NCI-H1436 (cell line): ENCODE measurements at places on chromosomes 3 and 15.

- DNase-seq: no peak
Observed at GRCh38 chr3:183818706-183819624, 6.4 kb downstream of the MAP6D1 start.

DNA sequence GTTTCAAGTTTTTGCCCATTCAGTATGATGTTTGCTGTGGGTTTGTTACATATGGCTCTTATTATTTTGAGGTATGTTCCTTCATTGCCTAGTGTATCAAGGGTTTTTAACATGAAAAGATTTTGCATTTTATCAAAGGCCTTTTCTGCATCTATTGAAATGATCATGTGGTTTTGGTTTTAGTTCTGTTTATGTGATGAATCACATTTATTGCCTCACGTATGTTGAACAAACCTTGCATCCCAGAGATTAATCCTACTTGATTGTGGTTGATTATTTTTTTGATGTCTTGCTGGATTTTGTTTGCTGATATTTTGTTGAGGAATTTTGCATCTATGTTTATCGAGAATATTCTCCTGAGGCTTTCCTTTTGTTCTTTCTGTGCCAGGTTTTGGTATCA is 39.4 kb downstream of the TMCO5A start:
- DNase-seq: no peak

DNA sequence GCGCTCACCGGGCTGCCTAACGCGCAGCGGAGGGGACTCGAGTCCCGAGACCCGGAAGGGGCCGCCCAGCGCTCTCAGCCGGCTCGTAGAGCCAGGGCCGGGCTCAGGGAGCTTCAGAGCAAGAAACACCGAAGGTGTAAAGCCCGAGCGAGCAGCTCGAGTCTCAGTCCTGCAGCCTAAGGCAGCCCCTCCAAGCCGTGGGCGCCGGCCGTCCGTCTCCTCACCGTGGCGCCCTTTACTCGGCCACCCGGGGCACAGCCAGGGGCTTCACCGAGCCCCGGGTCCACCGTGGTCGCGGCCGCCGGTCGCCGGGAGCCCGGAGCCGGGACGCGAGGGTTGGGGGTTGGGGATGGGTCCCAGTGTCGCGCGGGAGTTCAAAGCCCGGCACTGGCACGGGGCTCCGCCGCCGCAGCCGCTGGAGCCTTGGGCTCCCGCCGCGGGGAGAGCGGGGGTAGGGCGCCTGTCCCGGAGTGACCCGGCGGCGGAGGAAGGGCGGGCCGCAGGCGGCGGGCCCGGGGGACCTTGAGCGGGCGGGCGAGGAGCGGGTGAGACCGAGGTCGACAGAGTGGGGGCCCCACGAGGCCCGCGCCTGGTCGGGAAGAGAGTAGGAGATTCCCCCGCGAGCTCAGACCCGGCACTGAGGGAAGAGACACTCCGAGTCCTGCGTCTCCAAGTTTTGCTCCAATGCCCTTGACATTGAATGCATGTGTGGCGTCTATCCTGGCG is 26.9 kb upstream of the THRB start:
- DNase-seq: no peak

GRCh38 chr3:186057594-186057993 is 51.3 kb downstream of the ETV5 start:
- no peak for DNase-seq

DNA sequence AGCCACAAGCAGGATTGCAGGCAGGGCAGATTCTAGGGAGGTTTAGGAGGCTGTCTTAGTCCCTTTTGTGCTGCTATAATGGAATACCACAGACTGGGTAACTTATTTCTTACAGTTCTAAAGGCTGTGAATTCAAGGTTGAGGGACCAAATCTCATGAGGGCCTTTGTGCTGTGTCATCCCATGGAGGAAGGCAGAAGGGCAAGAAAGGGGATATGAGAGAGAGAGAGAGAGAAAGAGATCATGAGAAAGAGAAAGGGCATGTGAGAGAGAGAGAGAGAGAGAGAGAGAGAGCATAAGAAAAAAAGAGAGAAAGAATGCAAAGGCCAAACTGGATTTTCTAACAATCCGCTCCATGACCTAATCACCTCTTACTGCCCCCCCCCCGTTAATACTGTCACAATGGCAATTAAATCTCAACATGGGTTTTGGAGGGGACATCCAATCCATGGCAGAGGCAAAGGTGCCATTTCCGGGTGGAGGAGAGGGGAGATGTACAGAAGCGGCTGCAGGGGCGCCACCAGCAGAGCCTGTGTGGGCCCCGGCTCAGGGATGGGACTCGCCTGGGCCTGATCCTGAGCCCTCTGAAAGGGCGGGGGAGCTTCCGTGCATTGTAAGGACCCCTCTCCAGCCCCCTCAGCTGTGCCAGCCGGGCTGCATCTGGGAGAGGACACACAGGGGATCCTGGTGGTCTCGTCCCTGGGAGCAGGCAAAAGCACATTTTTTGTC is 20.5 kb downstream of the MRPS11 start:
- DNase-seq: no peak

GRCh38 chr3:187947927-187948682 is 202.8 kb upstream of the BCL6 start:
- DNase-seq: no peak

- DNase-seq: no peak
Observed at GRCh38 chr3:148790370-148790769, 37.2 kb upstream of the CPB1 start.

DNA sequence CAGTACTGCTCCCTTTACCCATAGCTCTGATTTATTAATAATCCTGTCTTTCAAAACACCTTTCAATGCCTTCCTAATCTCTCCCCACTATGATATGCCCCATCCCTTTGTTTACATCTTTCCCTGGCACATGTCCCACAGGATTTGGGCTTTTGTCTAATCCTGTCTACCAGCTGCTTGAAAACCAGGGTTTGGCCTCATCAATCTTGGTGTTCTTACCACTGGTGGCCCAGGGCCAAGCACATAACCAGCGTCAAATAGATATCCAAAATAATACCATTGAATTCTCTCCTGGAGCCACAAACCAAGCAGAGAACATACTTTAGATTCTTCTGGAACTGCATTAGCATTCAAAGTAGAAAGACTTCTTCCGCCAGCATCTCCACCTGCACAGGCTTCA is 104.8 kb upstream of the PPP2R3A start:
- no peak for DNase-seq

DNA sequence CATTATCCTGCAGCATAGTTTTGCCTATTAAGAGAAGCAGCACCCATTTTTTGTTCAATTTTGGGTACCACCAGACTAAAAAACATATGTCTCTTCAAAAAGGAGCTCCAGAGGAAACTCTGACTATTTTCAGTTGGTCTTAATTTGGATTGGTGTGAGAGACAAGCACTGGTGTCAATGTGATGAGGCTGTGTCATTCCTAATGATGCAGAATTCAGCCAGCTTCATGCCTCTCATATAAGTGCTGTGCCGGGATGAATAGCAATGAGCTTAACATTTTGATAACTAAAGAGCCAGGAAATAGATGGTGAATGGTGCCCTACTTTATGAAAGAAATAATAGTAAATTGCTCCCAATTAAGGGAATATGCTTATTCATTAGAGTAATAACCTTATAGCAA is 15.9 kb downstream of the POPDC2 start:
- DNase-seq: no peak

DNA sequence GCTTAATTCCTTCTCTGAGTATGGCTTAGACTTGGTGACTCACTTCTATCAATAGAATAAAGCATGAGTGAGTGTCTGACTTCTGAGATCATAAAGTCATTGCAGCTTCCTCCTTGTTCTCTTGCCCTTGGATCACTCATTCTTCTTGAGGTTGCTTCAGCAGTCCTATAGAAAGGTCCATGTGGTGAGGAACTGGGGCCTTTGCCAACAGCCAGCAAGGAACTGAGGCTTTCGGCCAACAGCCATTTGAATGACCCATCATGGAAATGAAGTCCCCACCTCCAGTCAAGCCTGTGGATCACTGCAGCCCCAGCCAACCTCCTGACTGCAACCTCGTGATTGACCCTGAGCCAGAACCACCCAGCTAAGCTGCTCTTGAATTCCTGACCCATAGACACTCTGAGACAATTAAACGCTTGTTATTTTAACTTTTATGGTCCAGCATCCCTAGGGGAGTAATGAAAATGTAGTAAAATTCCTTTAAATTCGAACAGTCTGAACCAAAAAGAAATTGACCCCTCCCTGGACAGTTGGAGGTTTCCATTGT is 84.5 kb downstream of the WDR76 start:
- DNase-seq: no peak

- no peak for DNase-seq
Observed at GRCh38 chr15:69390575-69390974, 23.6 kb upstream of the KIF23 start.

GRCh38 chr3:71513515-71513914 is 70.0 kb downstream of the FOXP1 start:
- DNase-seq: no peak

DNA sequence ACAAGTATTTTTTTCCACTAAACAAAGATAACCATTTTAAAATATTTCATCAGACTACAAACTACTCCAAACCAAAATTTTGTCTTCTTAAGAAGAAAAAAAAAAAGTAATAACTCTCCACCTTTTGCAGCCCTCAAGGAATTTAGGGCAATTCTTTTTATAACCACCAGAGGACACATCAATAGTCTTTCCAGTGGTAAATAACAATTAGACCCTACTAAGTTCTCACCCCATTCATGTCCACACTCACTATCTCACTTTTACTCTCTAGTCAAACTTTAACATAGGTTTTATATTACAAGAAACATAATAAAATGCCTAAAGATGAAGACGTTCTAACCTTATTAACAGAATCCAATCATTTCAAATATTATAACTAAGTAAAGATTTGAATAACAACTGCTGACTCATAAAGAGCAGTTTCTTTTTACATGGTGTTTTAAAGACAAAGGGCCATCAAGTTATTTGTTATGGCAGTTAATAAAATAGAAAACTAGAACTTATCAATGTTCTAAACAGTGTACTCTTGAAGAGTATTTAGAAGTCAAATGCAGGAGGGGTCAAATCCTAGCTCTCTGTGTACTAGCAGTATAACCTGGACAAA is 33.0 kb downstream of the CCDC39 start:
- no peak for DNase-seq

GRCh38 chr15:97200161-97200560 is 760.3 kb upstream of the ARRDC4 start:
- no peak for DNase-seq

DNA sequence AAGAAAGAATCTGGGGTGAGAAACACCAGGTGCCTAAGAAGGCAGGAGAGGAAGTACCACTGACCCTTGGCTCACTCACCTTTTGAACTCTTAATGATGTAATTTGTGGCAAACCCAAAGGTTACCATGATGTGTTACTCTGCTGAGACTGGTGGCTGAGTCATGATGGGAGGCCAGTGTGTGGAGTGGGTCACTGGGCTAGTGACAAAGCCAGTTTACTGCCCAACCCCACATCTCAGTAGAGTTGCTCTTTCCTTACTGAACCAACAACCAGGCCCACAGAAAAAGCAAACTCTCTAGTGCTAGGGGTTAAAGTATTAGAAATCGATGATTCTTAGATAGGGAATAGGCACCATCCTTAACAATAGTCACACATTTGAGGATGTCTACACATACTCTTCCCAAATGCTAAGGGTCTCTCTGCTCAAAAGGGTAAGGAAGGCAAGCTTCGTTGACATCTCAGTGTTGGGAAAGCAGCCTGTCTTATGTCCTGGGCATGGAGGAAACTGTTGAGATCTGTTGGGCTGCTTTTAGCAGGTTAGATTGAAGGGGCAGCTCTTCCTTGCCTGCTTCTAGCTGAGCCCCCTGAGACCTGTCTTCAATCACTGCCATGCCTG is 3.1 kb downstream of the RBP2 start:
- DNase-seq: no peak

GRCh38 chr3:111702996-111703985 is 108.1 kb upstream of the ZBED2 start:
- peak; percentile 26 for DNase-seq

DNA sequence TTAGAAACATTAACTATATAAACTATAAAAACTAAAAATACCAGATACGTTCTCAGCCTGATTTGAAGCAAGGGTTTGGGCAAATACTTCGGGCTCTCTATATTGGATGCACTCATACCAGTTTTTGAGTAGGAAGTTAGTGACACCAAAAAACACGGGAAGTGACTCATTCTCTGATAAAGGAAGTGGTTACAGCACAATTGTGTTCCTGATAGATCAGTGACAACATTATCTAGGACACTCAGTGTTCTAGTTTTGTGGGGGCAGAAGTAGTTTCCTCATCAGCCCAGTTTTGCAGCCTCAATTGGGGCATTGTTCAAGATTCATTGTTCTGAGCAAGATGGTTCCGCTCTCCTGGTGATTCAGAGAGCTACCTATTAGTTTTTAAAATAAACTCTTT is 469.6 kb upstream of the DPPA4 start:
- DNase-seq: no peak

DNA sequence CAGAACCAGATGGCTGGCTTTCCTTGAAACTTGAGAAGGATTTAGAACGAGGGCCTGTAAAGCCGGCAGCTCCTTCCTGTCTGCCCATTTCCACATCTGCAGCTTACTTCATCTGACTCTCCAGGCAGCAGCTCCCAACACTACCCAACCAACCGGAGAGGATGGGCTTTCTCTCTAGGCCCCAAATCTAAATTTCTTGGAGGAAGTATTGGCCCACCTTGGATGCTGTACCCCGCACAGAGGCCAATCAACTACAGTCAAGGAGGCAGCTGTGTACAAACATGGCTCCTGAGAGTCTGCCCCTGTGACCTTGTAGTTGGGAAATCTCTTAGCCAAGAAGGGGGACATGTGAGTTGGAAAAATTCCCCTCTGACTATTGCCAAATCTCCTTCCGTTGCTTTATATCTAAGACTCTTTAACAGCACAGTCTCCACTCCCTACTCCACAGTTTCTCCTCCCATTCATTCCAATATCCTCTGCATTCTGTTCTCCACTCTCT is 8.0 kb upstream of the ACAP2 start:
- DNase-seq: no peak

GRCh38 chr3:58207954-58208353 is 2.8 kb downstream of the DNASE1L3 start:
- DNase-seq: no peak

GRCh38 chr3:183031826-183032225 is 51.5 kb upstream of the DCUN1D1 start:
- DNase-seq: no peak

DNA sequence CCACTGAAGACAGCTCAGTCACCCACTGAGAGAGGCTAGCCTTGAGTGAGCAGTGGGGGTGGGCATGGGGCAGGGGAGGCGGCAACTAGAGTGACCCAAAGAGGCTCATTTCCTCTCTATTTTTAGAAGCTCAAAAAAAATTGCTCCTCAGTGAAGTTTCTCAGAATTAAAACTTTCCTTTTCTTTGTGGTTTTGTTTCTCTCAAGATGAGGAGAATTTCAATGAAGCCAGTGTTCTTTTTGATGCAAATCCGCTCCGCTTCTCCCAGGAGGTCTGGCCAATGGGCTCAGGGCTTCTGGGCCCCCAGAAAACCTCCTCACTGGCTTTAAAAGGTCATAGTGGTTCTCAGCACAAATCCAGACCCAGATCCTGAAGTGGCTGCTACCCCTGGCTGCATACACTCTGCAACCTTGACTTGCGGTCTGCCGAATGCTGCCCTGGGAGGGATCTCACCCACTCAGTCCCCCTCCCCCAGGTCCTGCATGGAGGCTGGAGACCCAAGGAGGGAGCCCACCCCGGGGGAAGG is at the start of gene ACSBG1:
TSS of gene ACSBG1 (minus strand) at position 51 of the 526 bp plus-strand sequence. CDS start 64 bp downstream, outside the sequence.
- no peak for DNase-seq

- DNase-seq: no peak
Observed at GRCh38 chr3:7658294-7658693, 797.4 kb downstream of the GRM7 start.
